Stimulated activated naive B cell treated with anti-CD40 and anti-IgM and Interleukin-4, amounts not matched to agents 10 μg/mL and 1 μg/mL and 100 μg/mL, for 72 hours (primary cell): ENCODE measurements at places on chromosomes 1 and 21.

DNA sequence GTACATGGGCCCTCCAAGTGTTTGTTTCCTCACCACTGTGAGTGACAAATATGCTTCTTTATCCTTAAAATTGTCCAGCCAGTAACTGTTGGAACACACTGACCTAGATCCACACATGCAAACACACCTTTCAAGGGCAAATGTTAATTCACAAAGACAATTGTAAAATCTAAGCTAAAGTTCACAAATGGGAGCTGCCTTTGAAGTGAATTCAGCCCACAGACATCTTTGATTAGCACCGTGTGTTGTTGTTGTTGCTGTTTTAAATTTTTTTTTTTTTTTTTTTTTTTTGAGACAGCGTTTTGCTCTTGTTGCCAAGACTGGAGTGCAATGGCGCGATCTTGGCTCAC is 52.3 kb upstream of the SLC16A1 start:
- no peak for DNase-seq

GRCh38 chr21:31198575-31198974 is 145.5 kb downstream of the TIAM1 start:
- no peak for DNase-seq

DNA sequence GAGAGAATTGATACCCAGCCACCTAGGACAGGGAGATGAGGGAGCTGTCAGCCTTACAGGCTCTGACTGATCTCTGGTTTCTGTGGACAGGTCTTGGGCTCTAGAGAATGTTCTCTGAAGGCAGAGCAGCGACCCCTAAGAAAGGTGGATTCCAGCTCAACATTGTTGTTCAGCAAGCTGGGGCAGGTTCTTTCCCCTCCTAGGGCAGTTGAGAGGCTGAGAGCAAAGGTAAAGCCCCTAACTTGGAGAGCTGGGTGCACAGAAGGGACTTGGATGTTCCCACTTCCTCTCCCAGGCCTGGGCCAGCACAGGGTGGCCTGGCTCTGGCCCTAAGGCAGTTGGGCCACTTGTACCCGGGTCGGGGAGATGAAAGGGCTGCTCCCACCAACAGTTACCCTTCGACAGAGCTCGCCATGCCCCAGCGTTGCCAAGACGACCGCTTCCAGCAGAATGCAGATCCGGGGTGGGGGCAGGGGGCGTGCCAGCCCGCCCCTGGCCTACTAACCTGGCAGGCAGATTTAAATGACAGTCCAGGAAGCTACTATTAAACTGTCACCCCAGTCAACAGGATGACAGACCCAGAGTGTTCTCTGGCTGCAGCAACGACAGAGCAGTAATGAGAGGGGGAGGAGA is 31.6 kb downstream of the LRP8 start:
- DNase-seq: peak; percentile 41

- DNase-seq: no peak
Measured at GRCh38 chr1:53069663-53070327, 7.8 kb downstream of the PODN start.
